ENCODE measurements at places on chromosomes 3 and 15.

DNA sequence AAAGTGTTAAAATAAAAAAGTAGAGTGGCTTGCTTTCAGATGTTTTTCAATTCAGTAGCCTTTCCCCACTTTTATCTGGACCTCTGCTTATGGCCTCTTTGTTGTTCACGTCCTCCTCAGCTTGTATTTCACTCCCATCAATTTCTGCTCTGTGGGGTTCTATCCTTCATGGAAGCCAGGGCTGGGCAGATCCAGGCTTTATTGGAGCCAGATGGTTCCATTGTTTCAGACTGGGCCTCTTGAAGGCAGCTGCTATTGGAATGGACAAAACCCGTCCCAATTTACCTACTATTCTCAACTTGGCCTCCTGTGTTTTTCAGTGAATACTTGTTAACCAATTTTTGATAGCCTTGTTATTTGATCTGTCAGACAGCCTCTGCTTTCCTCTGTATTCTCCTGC, 10.9 kb upstream of the AADACL2 start:
- no peak for DNase-seq

- no peak for DNase-seq
Observed at GRCh38 chr3:141875893-141876380, 506 bp upstream of the ATP1B3 start.

- DNase-seq = no peak
Observed at GRCh38 chr3:191263365-191263764, 64.3 kb downstream of the OSTN start.

DNA sequence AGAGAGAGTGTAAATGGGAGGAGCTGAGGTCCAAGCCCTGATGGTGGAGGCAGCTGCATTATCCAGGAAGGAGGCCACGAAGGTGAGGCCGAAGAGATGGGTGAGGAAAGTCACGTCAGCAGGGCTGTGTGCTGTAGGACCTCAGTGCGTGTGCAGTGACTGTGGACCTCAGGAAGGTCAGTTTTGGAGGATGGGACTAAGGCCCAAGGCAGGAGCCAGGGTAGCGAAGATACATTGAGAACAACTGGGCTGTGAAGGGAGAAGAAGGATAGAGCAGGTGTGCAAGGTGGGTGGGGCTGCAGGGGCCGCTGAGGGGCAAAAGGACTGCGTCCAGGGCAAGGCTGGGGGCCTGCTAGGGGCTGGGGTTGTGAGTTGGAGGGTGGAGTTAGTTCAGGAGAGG, 4.9 kb downstream of the KLHL40 start:
- DNase-seq = no peak
